ENCODE measurements at places on chromosomes 12 and 14.
A peak's percentile ranks its signal among the peaks of the same experiment; 100 is the strongest.

- DNase-seq = no peak
Observed at GRCh38 chr14:93317875-93318807, 14.7 kb downstream of the BTBD7 start.

DNA sequence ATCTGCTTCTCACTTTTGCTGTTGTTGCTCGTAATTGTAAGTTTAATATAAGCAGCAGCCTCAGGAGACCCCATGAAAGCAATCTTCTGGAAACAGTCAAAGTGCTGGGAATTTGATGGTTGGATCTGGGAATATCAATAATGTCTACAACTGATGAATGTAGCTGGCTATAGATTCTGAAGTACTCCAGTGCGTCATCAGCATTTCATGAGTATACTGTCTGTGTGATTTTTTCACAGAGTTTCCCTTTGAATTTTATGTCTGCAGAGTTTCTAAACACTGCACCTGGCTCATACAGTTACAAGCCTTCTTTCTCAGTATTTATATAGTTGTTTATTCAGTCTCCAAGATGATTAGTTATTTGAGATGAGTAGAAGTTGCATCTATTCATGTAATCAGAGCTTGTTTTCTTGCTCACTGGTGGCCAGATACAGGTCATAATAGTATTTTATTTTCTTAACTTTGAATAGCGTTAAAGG, 222.3 kb downstream of the RAD51B start:
- DNase-seq = no peak

DNA sequence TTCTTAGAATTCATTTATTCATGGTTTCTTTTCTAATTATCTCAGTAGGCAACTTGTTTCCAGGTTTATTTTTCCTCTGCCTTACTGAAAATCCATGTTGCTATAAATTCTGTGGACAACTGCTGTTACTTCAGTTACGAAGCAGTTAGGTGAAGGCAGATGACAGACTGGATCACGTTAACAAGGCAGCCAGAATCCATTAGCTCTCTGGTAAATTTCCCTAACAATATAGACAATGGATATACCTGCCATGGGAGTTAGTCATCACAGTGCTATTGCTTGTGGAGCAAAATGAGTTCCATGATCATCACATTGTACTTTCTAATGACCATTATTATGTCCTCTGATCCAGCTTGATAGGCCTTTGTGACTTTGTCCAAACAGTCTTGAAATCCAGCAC, 291.5 kb downstream of the NELL2 start:
- DNase-seq = no peak

DNA sequence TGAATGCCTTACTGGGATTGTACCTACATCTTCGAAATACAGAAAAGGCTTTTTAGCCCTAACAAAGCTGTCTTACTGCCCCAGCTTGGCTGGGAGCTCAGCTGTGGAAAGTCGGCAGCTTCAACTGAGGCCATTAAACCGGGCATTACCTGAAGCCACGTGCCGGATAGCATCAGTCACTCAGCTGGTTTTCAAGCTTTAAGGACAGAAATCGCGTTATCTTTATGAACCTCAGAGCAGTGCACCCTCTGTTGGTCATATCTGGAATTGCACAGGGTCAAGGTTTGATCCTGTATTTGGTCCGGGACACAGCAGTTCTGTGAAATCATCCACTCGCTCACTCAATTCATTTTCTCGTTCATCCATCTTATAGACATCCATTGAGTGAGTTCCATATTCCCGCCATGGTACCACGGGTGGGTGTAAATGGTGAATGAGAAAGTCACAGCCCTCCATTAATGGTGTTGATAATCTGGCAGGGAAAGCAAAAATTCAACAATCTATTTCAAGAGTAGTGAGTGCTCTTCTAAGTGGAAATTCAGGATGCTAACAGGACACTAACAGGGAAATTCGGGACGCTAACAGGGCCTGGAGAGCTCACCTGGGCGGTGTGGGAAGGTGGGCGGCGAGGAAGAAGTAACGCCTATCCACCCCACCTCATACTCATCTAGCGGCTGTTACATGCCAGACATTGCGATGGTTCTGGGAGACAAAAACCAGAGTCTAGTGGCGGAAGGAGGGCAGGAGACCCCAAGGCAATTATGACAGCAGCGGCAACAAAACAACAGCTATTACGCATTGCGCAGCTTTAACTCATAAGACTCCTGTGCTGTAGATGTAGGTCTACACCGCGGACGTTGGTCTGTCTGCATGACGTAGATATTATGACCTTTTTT, 60.6 kb upstream of the TCL1A start:
- peak; percentile 55 for DNase-seq

- no peak for DNase-seq
Observed at GRCh38 chr14:23877538-23878180, 75.9 kb upstream of the DHRS4 start.

- no peak for DNase-seq
Observed at GRCh38 chr12:65673732-65674131, 150.6 kb upstream of the HMGA2 start.

DNA sequence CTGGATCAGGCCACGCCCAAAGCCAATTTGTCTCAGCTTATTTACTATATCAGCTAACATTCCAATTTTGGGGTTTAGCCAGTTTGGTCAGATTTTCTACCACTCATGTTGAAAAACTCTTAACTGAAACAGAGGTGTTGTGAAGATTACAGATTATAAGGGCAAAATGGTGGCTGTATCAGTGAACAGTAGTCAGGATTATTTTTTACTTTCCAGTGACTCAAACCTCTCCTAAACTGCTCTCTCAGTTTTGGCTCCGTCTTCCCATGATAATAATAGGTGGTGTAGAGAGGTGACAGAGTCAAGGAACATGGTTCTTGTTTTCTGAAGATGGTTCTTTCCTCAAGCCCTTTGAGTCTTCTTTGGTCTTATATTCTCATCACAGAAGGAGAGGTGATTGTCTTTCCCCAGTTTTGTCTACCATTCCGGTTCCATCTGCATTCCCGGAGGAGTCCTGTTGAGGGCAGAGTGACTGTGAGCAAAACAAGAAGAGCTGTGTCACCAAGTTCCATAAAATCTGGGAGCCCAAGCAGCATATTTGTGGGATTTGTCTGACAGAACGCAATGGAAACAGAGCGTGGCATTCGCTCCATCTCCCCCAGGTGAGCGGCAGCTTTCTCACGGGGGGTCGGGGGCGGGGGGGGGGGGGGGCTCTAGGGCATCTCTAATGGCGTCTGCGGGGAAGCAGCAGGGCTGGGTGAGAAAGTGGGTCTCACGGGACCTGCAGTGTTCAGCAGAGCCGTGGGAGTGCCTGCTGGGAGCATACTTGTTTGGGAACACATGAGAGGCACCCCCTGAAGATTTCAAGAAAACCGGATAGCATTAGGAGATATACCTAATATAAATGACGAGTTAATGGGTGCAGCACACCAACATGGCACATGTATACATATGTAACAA, 59.1 kb downstream of the TBC1D30 start:
- DNase-seq = no peak

GRCh38 chr14:39766397-39767000, 334.3 kb upstream of the FBXO33 start:
- no peak for DNase-seq

DNA sequence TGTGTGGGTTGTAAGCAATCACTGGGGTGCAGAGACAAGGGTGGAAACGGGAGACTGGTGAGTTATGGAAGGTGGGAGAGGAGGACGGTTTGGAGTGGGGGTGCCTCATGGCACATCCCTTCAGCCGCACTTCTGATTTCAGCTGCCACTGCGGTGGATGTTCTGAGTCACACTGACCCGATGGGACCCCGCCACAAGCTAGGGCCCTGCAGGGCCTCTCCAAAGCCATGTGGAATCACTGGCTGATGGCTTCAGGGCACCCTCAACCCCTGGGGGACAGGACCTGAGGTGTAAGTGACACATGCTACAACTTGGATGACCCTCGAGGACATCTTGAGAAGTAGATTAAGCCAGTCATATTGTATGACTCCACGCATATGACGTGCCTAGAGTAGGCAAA, 53.7 kb downstream of the GPR68 start:
- no peak for DNase-seq

DNA sequence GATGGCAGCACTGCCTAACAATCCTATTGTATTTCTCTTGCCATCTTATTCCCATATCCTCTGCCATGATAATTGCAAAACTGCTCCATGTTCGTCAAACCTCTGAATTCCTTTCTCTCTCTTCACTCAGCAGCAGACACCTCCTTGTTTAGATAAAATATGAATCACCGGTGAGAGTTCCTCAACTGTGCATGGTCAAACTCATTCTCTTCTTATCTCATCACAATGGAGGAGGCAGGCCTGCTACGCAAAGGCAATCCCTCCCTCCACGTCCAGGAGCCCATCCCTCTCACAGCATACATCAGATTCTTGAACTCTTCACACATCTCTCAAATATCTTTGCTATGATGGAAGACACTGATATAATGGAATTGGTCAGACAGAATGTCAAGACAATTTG, 90.1 kb upstream of the DAAM1 start:
- no peak for DNase-seq

DNA sequence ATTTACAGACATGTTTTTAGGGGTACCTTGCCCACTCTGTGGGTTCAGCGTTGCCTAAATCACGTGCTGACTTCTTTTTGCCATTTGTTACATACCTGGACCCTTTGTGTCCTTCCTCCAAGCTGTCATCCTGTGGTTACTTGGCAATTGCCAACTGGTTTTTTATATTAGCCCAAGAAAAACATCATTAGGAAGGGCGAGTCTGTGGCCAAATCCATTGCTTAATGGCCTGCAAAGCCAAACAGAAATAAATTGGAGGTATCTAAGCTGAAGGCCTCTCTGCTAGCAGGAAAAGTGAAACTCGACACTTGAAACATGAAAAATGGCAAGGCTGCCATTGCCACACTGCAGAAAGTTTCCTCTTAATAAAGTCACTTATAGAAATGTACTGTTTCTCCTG, 190.4 kb downstream of the NUAK1 start:
- DNase-seq = no peak

DNA sequence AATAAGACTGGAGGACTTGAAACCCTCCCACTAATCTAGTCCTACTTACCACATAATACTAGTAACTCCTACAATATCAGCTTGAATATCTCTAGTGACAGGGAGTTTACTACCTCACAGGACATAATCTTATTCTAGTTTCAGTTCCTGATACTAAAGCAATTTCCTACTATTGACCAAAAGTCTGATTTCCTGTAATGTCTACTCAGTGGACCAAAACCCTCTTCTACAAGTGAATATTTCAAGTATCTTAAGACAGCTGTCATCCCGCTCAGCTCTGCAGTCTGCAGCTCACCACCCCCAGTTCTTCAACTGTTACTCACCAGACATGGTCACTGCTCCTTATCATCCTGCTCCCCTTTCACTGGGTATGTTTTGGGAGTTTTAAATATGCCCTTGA, 70.8 kb upstream of the TMCC3 start:
- DNase-seq = no peak

- peak; percentile 41 for DNase-seq
Observed at GRCh38 chr12:101696251-101697196, 916 bp upstream of the CHPT1 start.

GRCh38 chr14:102495491-102496330, 13.9 kb downstream of the ANKRD9 start:
- no peak for DNase-seq

DNA sequence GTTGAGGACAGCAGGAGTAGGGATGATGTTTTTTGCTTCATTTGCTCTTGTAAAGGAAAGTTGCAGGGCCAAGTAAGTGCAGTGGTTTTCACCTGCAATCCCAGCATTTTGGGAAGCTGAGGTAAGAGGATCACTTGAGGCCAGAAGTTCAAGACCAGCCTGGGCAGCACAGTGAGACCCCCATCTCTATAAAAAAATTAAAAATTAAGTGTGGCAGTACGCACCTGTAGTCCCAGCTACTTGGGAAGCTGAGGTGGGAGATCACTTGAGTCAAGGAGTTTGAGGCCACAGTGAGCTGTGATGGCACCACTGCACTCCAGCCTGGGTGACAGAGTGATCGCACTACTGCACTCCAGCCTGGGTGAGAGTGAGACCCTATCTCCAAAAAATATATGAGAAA, 10.8 kb downstream of the DPF3 start:
- no peak for DNase-seq

- no peak for DNase-seq
Observed at GRCh38 chr14:75563931-75564330, 14.5 kb upstream of the FLVCR2 start.

DNA sequence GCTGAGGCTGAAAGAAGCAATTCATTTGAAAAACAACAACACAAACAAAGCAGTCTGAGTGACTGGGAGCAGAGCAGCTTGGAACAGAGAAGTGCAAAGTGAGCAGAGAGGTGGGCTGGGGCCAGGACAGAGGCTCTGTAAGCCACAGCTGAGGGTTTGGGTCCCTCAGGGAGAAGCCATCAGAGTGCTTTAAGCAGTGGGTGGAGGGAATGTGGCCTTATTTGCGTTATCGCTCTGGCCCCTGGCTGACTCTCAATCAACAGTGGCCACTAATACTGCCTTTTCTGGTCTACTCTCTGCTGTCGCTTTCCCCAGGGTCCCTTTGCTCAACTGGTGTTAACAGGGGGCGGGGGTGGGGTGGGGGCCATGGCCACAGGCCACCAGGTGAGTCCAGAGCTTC, 44.2 kb downstream of the IRF2BPL start:
- DNase-seq = no peak

GRCh38 chr12:51905471-51906429, 1.6 kb upstream of the ACVRL1 start:
- DNase-seq = no peak

DNA sequence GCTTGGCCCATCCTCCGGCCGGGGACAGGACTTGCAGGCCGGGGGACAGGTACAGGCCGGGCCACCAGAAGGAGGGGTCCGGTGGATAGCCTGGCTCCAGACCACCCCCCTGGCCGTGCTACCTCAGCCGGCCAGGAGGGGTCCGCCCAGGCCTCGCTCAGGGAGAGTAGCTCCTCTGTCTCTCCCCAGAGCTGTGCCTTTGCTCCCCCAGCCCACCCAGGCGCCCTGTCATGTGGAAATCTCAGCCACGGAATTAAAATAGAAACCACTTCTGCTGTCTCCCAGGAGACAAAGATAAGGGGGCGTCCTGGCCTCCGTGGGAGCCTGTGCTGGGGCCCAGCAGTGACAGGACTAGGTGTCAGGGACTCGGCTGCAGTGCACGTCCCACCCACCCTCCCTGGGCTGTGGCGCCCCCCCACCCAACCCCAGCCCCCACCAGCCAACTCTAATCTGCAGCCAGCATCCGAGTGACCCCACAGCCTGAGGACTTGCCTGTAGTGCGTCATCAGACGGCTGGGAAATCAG, 3.3 kb upstream of the CRIP2 start:
- no peak for DNase-seq

GRCh38 chr12:123532808-123533649, 490 bp downstream of the RILPL1 start:
- DNase-seq = no peak

GRCh38 chr12:114809097-114809496, 125.1 kb upstream of the TBX3 start:
- DNase-seq = no peak

- DNase-seq = no peak
Observed at GRCh38 chr14:52399104-52399503, 85.0 kb downstream of the PTGER2 start.

DNA sequence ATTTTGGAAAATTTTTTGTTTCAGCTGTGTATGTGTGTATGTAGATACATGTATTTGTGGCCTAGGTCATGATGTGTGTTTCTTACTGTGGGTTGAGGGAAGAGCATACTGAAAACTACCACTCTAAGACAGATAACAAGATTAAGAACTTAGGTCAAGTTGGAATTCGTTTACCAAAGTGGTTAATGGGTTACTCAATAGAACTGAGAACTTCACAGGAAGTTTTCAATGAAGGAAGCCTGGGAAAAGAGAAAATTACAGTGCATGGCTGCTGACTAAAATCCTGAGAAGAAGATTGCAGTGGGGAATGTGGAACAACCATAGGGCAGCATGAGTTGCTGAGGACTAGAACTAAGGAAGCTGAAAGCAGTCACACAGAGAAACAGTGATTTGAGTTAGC, 21.4 kb upstream of the FOXG1 start:
- DNase-seq = no peak
